ENCODE measurements at places on chromosomes 5 and 9.

GRCh38 chr9:76893395-76893932 is 12.4 kb downstream of the PRUNE2 start:
- DNase-seq, result no peak

DNA sequence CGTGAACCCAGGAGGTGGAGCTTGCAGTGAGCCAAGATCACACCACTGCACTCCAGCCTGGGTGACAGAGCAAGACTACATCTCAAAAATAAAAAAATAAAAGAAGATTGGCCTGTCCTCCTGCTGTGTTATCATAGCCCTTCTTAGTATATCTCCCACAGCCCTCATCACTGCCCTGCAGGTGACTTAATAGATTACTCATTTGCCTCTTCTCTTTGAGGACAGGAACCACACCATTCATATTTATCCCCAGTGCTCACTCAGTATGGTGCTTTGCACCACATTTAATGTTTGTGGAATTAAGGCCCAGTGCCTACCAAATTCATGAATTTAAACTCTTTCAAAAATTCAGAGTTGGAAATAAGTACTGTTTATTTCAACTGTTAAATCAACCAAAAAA is 10.3 kb downstream of the IDNK start:
- no peak for DNase-seq

DNA sequence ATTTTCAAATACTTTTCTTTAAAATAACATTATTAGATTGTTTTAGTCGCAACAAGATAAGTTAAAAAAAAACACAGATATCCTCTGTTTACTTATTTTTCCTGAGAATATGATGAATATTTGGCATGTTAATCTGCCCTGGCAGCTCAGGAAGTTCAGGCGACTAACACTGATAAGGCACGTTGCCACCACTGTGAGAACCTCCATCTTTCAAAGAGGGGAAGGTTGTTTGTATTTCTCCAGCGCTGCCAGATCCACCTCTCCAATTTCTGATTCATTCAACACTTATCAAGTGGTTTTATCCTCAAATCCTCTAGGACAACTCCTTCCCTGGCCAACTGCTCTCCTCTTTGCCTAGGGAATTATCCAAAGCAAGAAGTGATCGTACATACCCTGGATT is 21.8 kb downstream of the CTNNAL1 start:
- DNase-seq, result no peak

DNA sequence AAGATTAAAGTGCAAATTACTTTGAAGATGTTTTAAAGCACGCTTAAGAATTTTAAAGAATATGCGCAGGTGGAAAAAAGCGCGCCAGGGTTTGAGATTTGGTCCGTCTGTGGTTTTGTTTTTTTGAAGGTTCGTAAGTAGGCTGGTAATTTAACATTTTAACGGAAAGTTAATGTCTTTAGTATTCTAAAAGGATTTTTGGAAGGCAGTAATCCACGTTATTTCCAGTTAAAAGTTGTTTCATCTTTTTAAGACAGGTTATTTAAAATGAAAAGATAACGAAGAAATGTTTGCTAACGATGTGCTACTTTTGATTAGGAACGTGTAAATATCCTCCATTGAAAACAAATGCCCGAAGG is 1.9 kb downstream of the DMRT1 start:
- no peak for DNase-seq

DNA sequence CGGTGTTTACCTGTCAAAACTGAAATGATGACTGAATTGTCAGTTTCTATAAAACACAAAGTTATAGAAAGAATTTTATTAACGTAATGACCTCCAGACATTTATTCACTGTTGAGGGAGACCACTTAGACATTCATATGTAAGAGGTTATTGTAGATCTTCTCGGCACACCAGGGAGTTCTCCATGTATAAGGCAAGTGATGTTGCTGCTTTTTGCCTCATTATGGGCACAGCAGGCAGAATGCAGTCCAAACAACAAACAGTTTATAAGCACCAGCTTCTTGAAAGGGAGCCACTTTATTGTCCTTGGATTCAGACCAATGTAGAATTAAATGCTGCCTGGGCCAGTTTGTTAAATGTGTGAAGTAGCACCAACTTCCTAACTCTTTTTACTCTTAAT is 66.7 kb downstream of the C7 start:
- no peak for DNase-seq
